ENCODE measurements at places on chromosomes 4 and X.

DNA sequence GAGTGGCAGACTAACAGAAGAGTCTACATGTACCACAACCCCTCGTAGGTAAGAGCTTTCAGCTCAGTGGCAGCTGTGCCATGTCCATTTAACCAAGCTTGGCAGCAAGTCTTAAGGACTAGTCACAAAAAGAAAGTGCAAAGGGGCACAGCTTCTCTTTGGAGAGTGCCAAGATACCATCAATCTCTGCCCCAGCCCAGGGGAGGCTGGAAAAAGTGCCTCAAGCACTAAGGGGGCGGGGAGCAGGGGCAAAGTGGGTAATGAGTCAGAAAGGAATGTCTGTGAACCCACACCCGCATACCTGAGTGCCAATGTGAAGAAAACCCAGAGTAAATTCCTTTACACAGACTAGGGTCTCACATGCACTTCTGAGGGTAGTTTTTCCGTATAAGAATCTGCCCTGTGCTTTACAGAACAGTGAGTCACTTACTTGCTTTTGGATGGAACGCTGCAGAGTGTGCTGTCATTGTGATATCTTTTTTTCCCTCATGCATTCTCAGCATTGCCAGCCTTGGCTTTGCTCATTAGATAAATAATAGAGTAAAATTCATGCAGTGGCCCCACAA lies 219.8 kb downstream of the ZNF674 start:
- DNase-seq: no peak

- DNase-seq: no peak
These were observed 26.3 kb downstream of the KLHL8 start for GRCh38 chr4:87193958-87194675.

DNA sequence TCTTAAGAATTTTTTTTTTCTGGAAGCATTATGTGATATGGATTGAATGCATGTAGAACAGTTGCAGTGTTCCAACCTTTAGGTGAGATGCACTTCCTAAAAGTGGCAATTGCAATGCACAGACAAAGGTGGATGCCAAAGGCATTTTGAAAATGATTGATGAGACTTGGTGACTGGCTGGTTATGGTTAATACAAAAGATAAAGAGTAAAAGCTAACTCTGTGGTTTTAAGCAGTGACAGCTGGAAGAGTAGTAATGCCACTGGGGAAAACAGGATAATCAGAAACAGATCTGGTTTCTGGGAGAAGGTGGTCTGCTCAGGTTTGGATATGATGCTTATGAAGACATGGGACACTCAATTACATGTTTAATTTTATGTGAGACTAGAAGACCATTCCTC lies 345.6 kb downstream of the RPA4 start:
- no peak for DNase-seq

- no peak for DNase-seq
These were observed 45.9 kb upstream of the ALG13 start for GRCh38 chrX:111634823-111635729.

- DNase-seq: no peak
These were observed 110.1 kb downstream of the ANAPC4 start for GRCh38 chr4:25487155-25487554.

GRCh38 chrX:43940816-43941474 lies 32.2 kb downstream of the NDP start:
- DNase-seq: no peak

GRCh38 chr4:105306158-105306781 lies 159.6 kb downstream of the TET2 start:
- DNase-seq: peak; percentile 91

- DNase-seq: peak; percentile 48
These were observed 70.3 kb downstream of the PPEF2 start for GRCh38 chr4:75831856-75832405.

DNA sequence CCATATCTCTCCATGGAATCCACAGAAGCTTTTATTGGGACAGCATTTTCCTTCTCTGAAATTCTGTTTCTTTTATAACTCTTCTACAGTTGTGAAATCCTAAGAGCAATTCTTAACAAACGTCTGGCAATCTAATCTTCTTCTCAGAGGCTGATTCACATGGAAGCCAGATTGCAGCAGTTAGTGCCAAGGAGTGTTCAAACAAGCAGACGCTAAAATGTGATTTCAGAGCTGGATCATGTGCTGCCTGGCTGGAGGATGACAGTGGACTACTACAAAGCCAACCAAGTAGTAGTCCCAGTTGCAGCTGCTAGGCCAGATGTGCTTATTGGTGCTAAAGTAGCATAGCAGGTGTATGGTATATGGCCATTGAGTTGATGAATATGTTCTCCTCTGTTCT lies 27.7 kb upstream of the GLRB start:
- no peak for DNase-seq

DNA sequence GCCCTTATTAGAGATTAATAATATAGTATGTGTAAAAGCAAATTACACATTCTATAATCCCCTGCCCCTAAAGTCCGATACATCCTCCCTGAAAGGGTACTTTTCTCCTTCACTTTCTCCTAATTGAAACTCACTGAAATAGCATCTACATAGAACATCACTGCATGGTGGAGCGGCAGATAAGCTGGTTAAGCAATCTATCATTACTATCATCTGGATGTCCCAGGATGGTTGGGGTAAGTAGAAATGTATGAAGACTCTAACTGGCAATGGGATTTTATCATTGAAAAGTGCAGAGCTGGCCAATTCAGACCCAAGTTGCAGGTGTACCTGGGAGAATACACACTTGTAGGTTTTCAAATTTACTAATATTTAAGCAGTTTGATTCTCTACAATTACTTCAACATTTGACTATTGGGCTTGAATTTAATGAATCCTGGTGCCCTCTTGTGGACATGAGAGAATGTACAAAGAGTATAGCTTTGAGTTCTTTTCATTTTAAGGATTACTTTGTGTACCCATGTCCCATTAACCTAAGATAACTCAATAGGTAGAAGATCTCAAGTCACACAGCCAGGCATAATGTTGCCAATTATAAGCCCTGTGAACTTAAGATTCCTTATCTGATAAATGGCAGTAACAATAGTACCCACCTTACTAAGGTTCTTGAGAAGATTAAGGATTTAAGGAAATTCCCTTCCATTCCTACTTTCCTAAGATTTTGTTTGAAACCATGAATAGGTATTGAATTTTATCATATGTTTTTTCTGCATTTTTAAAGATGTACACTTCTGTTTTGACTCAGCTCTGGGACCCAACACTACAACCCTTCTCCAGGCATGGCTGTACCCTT lies 69.8 kb downstream of the SHROOM3 start:
- DNase-seq: peak; percentile 57

GRCh38 chr4:72661830-72662229 lies 92.8 kb upstream of the ADAMTS3 start:
- no peak for DNase-seq

GRCh38 chrX:151929126-151929525 lies 16.4 kb downstream of the MAGEA4 start:
- no peak for DNase-seq

DNA sequence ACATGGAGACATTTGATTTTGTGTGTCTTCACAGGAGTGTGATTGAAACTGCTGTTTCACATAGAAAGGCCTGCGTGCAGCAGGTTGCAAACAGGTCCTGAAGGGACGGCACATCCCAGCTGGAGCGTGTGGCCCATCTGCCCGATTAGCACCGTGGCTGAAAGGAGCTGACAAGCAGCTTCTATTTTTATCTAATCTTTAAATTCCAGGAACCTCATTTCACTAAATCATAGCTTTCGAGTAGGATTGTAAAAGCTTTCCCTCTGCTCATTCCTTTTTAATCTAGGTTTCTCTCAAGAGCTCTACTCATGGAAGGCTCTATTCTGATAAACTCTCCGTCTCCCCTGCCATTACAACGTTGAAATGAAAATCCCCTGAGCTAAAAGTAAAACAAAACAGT lies 106.8 kb downstream of the FSTL5 start:
- DNase-seq: no peak

DNA sequence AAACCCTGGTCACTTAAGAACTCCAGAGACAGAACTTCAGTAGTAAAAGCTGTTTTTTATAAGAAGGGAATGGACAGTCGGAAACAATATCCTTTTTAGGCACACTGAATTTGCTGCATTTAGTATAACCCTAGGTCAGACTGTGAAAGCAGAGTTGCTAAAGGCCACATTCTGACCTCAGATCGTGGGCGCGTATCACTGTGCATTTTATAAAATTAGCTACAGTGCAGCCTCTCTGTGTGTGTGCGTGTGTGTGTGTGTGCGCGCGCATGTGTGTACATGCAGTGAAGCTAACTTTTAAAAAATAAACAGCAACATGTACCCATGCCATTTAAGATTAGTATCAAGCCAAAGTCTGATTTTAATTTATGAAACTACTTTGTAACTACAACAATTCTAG lies 8.0 kb downstream of the ZNF827 start:
- no peak for DNase-seq

- DNase-seq: no peak
These were observed 30.1 kb downstream of the CYBB start for GRCh38 chrX:37809970-37810369.

GRCh38 chrX:69505772-69506616 lies 1.9 kb downstream of the NALF2 start:
- no peak for DNase-seq

GRCh38 chr4:169225058-169225751 lies 45.6 kb downstream of the SH3RF1 start:
- peak; percentile 52 for DNase-seq

DNA sequence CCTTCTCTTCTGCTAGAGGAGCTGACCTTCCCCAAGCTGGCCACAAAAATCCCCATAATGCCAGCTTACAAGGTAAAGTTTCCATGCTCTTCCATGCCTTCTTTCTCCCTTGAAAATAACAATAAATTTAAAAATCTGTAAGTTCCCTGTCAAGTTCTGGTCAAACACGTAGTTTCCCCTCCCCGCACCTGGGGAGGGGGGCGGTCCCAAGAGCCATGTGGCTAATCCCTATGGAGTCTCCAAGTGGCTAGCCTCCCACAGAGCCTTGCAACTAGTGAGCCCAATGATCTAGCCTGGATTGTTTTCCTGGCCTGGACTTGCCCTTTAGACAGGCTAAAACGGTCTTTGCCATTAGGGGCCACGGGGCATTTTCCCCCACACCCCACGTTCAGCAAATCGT lies 2.1 kb upstream of the NRK start:
- no peak for DNase-seq

- DNase-seq: no peak
These were observed 312.2 kb downstream of the GPM6A start for GRCh38 chr4:175499735-175500352.

- no peak for DNase-seq
These were observed 45.5 kb downstream of the GLRB start for GRCh38 chr4:157121401-157121800.

DNA sequence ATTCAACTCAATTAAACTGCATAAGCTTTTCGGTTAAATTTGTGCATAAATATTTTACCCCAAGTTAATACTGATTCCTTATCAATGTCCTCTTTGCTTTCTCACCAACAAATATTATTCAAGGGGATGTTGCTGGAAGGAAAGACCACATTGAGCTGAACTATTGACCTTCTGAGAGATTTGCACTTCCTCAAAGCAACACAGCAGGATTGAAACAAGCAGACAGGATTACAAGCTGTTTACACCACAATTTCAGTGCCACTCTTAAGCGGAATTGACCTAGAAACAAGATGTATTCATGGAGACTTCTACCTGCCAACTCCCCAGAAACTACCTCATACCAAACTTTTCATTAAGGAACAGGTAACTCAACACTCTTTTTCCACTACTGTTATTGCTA lies 96.5 kb upstream of the DUSP21 start:
- DNase-seq: no peak

- DNase-seq: no peak
These were observed 73.2 kb downstream of the SLC4A4 start for GRCh38 chr4:71411981-71412380.

- no peak for DNase-seq
These were observed 1144.4 kb downstream of the NLGN4X start for GRCh38 chrX:5084279-5084678.

GRCh38 chrX:72294497-72294896 lies 11.2 kb downstream of the CITED1 start:
- no peak for DNase-seq

DNA sequence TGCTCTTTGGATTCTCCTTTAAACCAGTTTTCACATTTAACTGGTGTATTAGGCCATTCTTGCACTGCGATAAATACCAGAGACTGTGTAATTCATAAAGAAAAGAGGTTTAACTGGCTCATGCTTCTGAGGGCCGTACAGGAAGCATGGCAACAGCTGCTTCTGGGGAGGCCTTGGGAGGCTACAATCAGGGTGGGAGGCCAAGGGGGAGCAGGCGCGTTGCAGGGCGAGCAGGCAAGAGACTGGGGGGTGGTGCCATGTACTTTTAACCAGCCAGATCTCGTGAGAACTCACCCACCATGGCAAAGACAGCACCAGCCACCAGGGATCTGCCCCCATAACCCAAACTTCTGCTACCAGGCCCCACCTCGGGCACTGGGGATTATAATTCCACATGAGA lies 38.1 kb downstream of the RNF212 start:
- no peak for DNase-seq

DNA sequence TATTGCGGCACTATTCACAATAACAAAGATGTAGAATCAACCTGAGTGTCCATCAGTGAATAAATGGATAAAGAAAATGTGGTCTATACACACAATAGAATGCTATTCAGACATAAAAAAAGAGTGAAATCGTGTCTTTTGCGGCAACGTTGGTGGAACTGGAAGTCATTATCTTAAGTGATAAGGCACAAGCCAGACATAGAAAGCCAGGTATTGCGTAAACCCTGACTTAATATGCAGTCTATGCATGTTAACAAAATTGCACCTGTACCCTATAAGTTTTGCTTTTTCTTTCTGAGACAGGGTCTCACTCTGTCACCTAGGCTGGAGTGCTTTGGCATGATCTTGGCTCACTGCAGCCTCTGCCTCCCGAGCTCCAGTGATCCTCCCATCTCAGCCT lies 28.6 kb downstream of the KIAA0232 start:
- no peak for DNase-seq

GRCh38 chr4:181860668-181861067 lies 382.5 kb upstream of the TENM3 start:
- DNase-seq: no peak

DNA sequence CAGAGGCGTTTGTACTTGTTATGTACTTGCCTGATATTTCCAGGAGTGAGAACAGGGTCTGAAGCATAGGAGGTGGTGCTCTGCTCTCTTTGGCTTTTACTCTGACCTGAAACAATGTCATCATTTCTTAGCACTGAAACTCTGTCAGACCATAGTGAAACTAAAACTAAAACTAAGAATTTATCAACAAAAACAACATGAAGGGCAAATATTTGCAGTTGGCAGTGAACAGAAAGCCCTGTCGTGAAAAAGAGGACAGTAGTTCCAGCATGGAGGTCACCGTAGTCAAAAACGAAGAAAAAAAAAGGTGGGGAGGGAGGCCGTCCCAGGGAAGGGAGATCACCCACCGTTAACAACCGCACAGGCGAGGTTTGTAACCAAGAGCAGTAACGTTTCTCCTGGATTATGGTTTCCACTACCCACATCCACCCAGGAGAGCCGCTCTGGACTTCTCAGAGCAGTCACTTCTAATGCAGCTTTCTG lies 97.5 kb downstream of the ANK2 start:
- no peak for DNase-seq

- DNase-seq: no peak
These were observed 205.8 kb downstream of the SPANXN4 start for GRCh38 chrX:143231492-143231891.
